ENCODE measurements at places on chromosomes 2 and 18. TPM values are rescaled to one million over a fixed set of nuclear protein-coding genes. Genes with fewer than 3 reads are reported as not detected.

Gene RMC1
- 29.7 TPM for total RNA-seq

Gene KCNG2
- not detected for total RNA-seq

Gene ALPG
- total RNA-seq = not detected

Gene CD226
- 57.2 TPM for total RNA-seq

Gene DSC1
- 0.93 TPM for total RNA-seq

Gene GCA
- total RNA-seq = 20.8 TPM

Gene ENOSF1
- total RNA-seq = 75.2 TPM

Gene M1AP
- total RNA-seq = not detected

Gene KRTCAP3
- 9.9 TPM for total RNA-seq

Gene BMP10
- total RNA-seq = not detected

Gene DPP10
- not detected for total RNA-seq

Gene CNOT11
- 64.7 TPM for total RNA-seq

Gene CHRNG
- not detected for total RNA-seq

Gene ATRAID
- total RNA-seq = 77.4 TPM

Gene ANKRD30B
- not detected for total RNA-seq

Gene IL36G
- not detected for total RNA-seq

Gene C2orf80
- total RNA-seq = not detected

Gene CYP27C1
- total RNA-seq = not detected

Gene ABCG5
- total RNA-seq = not detected

Gene UGT1A5
- not detected for total RNA-seq

Gene CCDC85A
- not detected for total RNA-seq

Gene CD8B
- total RNA-seq = 260 TPM

Gene HNRNPA3
- 254 TPM for total RNA-seq

Gene APCDD1
- not detected for total RNA-seq

Gene CFAP221
- total RNA-seq = not detected

Gene CYP20A1
- 20.6 TPM for total RNA-seq

Gene ARMC9
- total RNA-seq = 5.1 TPM

Gene CDC42EP3
- total RNA-seq = 22.2 TPM
